H4 (cell line): ENCODE measurements at places on chromosomes 6 and 20.

DNA sequence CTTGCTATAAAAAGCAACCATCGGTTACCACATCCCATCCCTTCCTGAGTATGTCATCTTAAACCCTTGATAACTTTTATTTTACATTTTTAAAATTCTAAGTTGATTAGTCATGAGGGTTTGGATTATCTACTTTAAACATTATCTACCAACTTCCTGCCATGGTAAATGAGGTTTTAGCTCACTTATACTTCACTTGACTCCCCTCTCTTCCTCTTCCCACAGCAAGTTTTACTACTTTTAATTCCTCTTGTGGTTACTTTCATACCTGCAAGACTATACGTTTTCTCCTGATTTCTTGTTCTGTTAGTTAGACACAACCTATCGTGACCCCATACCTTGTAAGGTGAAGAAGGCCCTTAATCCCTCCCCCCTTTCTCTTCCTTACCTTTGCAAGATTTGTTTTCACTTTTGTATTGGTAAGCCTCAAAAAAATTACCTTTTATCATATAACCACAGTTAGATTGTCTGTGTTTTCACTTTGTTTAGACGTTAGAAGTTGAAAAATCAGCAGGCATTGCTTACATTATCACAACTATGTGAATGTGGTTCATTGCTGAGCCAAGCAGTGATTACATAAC is 60.1 kb upstream of the OGFRL1 start:
- DNase-seq: peak; percentile 50

- no peak for DNase-seq
These were observed 24.3 kb upstream of the PXDC1 start for GRCh38 chr6:3775847-3776246.

DNA sequence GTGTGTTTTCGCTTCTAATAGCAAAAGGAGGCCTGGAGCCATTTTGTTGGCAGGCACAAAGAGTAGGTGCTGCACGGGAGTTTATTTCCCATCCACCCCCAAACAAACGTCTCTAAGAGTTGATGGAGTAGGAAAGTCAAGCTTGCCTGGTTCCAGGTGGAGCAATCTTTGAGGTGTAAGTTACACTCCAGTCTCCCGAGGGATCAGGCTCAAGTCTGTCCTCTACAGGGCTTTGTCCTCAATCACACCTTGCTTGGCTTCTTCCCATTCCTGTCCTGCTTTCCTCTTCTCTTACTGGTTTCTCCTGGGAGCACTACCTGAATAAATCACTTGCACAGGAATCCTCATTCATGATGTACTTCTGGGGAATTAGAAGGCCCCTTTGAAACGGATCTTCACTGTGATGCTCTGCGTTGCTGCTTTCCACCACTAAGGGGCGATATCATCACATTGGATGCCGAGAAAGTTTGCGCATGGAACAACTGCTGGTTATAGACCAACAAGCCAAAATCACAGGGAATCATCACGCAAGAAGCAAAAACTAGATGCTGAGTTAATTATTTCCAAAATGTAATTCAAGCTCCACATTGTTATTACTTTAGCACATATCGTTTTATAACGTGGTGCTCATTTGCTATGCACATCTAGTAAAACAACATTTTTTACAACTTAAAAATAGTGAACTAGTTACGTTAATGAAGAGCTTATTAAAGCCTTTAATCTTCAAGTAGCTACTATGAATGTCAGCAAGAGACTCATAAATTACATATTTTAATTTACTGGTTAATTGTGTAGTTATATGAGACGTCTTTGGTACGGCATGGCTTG is 156.8 kb downstream of the DNAH8 start:
- peak; percentile 59 for DNase-seq

- no peak for DNase-seq
These were observed 1.2 kb upstream of the RIPOR3 start for GRCh38 chr20:50692552-50692933.

- DNase-seq: no peak
These were observed 52.1 kb downstream of the PLAGL1 start for GRCh38 chr6:143955971-143956370.

DNA sequence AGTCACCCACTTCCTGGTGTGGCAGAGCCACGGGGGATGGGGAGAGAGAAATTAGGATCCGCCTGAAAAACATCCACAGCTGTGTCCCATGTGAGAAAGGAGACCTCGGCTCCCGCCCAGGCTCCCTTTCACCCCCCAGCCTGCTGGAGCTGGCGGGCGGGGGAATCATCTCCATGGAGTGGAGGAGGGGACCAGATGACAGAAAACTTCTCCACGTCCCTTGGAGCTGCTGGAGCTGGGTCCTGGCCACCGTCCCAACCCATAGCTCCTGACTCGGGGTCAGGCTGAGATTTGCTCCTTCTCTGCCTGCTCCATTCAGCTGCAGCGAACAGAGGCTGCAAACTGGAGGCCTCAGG is 113.8 kb downstream of the CEBPB start:
- DNase-seq: no peak

- no peak for DNase-seq
These were observed 156.8 kb downstream of the DTNBP1 start for GRCh38 chr6:15506066-15506465.

- no peak for DNase-seq
These were observed 55.8 kb upstream of the SCML4 start for GRCh38 chr6:107879941-107880340.

DNA sequence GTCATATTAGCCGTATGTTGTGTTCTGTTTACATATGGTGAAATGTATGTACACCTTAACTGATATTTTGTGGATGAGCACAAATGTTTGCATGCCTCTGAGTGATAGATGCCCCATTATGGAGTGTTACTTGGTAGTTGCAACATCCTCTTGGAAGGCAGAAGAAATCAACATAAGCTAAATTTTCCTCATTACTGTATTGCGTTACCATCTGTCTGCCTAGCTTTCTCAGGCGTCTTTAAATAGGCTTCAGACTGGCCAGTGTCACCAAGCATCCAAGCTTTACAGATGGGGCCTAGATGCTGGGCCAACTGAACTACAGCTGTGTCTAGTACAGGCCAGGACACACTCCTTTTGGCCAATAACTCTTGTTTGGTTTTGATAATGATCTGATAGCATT is 250.6 kb downstream of the SAMD5 start:
- peak; percentile 69 for DNase-seq

DNA sequence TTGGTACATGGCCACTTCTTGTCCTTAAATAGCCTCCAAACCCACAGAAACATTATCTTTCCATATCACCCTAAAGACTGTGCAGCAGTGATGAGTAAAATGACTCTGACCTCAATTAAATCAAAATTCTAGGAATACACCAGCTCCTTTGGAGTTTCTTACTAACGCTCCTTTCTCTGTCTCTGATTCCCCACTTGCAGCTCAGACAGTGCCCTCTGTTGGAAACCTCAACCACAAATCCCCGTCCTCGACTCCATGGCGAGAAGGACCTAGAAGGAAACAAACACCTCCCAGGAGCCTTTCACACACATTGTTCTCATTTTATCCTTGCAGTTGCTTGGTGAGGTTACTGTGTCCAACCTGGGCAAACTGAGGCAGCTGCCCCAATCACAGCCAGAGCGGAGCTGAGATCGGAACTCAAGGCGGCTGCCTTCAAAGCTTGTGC is 17.7 kb upstream of the PARD6B start:
- no peak for DNase-seq

DNA sequence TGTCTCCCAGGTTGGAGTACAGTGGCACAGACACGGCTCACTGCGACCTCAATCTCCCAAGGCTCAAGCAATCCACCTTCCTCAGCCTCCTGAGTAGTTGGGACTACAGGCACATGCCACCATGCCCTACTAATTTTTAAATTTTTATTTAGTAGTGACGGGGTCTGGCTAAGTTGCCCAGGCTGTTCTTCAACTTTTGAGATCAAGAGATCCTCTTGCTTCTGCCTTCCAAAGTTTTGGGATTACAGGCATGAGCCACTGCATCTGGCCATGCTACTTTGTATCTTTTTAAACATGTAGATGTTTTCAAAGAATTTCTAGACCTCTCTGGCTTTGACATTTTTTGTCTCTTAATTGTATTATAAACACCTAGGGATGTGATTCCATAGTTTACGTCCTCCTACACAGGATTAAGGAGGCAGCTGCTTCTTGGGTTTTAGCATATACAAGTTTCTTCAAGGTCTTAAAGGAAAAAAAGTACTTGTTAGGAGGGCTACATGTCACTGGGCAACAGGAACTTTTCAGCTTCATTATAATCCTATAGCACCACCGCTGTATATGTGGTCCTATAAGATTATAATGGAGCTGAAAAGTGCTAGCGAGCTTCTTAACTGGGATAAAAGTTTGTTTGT is 1.3 kb downstream of the ADAT2 start:
- DNase-seq: no peak

DNA sequence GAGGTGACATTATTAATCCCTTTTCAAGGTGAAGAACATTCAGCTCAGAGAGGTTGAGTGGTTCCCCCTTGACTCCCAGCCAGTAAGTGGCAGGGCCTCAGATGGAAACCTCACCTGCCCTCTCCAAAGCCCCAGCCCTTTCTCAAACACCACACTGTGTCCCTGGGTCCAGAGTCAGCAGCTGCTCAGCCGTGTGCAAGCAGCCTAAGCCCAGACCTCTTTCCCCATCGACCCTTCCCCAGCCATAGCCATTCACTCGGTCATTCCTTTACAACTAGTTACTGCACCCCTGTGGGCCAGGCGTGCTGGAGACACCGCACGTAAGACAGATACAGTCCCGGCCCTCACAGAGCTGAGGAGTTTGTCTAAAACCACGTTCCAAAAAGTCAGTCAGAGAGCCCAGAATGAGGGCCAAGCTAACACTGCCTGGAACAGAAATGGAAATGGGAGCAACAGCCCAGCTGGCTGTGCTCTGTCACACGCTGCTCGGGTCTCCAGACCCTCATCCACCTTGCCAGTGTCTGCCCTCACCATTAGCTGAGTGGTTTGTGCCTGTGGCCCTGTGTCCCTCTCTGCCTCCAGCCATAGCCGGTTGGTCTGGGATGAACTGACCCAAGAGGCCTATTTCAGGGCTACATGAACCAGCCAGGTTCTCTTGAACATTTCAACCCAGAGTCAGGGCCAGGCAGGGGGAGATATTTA is 29.6 kb downstream of the ZC3H12D start:
- no peak for DNase-seq

GRCh38 chr6:15620611-15621010 is 42.2 kb downstream of the DTNBP1 start:
- DNase-seq: no peak

- peak; percentile 87 for DNase-seq
These were observed 735.1 kb upstream of the MARCKS start for GRCh38 chr6:113122060-113122459.

DNA sequence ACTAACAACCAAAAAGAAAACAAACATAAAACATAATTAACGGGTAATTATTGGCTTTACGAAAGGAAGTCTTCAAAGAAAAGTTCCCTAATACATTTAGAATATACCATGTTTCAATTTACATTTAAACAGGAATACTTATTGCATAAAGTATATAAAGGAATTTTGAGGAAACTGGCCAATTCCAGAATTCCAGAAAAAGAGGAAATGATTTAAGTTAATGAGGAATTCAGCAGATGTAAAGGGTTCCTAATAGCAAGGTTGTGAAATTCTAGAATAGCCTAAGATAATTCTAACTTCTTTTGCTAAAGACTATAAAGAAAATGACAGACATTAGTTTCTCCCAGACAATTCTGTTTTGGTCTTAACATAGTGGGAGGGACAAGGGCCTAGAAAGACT is 35.0 kb downstream of the DTNBP1 start:
- no peak for DNase-seq

DNA sequence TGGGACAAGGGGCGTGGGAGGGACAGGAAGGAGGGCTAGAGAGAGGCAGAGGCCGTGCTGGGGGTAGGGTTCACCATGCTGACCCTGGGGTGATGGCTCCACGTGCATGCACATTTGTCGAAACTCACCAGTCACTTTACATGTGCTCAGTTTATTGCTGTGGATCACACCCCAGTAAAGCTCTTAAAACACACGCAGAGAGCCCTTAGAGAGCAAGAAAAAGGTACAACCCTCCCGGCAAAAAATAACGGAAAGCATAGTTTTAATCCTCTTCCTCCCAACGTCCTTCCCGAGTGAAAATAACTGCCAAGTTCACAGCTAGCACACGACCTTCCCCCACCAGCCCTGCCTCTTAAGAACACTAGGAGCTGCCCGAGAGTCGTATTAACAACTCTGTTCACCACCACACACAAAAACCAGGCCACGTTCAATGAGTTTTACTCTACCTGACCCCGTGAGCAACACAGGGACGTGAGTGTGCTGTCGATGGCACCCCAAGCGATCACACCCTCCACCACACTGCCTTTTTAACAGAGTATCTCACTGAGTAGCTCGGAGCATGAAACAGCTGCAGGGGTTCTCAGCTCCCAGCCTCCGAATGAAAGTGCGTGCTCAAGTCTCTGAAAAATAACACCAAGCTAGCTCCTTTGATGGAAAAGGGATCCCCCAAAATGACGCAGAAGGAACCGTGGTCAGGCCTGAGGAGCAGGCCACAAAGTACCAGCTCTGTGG is 39.7 kb downstream of the TAF4 start:
- DNase-seq: no peak

DNA sequence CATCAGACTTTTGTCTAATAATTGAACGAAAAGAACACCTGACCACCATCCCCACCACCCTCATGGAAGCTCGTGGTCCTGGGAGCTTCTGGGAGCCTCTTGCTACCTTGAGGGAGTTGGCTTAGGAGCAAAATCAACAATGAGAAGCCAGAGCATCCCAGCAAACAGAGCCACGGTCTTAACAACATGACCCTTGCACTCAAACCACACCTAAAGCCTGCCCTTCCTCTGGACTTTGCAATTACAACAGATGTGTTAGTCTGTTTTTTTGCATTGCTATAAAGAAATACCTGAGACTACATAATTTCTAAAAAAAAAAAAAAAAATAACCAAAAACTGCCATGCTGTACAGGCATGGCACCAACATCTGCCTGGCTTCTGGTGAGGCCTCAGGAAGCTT is 9.5 kb upstream of the RBM24 start:
- no peak for DNase-seq

DNA sequence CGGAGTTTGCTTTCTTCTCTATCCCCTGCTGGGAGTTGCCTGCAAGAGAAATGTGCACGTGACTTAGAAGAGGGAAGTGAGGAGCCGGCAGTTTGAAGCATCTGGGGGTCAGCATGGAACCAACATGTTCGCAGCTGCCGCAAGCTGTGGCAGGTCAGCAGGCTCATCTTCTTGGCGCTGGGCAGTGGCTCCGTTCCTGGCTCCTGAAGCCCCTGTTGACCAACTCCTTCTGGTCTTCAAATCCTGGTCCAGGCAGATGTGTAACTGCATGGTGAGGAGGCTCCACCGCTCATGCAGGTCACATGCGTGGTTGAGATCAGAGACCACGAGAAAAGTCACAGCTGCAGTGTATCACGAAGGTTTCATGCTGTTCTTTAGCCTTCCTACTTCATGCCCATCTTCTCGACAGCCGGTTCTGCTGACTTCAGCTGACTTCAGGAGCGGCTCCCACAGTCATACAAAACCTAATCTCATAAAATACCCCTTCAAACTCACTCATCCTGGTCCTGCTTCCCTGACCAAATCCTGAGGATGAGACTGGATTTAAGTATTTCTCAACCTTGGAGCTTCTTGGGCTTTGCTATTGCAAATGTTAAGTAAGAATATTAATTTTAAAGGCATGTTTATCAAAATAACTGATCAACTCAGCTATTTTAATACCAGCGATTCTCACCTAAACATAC is 44.9 kb upstream of the BCAS1 start:
- no peak for DNase-seq

- no peak for DNase-seq
These were observed 61.2 kb upstream of the SGK1 start for GRCh38 chr6:134379076-134379475.

- peak; percentile 58 for DNase-seq
These were observed 8.4 kb upstream of the ABHD12 start for GRCh38 chr20:25399037-25399430.
